Body of pancreas (tissue), 4 donors: ENCODE measurements at places on chromosomes 3 and 15.

GRCh38 chr3:160394009-160394392 lies 5.0 kb downstream of the IFT80 start:
- peaks cover 6% of the 10 kb centered on the region for H3K4me1 ChIP-seq
- H3K4me3 ChIP-seq = no peak overlapping the region
- no peak overlapping the region for H3K27ac ChIP-seq
- no peaks in the 10 kb centered on the region for H3K27me3 ChIP-seq
- no peak for DNase-seq
- H3K36me3 ChIP-seq = no peaks in the 10 kb centered on the region

- no peaks in the 10 kb centered on the region for H3K27me3 ChIP-seq
- DNase-seq = no peak
- H3K4me1 ChIP-seq = peaks cover 75% of the 10 kb centered on the region
- H3K36me3 ChIP-seq = peaks cover 2% of the 10 kb centered on the region
- no peak overlapping the region for H3K27ac ChIP-seq
These were observed 6.8 kb downstream of the EDEM1 start for GRCh38 chr3:5194341-5194740.

- no peak overlapping the region for H3K4me3 ChIP-seq
- no peak overlapping the region for H3K27ac ChIP-seq
- H3K4me1 ChIP-seq = peaks cover 20% of the 10 kb centered on the region
- H3K36me3 ChIP-seq = no peaks in the 10 kb centered on the region
- H3K27me3 ChIP-seq = no peaks in the 10 kb centered on the region
- no peak for DNase-seq
These were observed 113.8 kb downstream of the ADCY5 start for GRCh38 chr3:123335007-123335670.

DNA sequence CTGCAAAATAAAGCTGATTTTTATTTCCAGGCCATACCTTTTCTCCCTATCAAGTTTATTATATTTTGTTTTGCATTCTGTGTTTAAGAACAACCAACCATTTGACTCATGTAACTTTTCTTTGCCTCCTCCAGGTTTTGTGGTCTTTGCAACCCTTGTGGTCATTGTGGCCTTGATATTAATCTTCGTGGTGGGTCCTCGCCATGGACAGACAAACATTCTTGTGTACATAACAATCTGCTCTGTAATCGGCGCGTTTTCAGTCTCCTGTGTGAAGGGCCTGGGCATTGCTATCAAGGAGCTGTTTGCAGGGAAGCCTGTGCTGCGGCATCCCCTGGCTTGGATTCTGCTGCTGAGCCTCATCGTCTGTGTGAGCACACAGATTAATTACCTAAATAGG lies 27.6 kb downstream of the NIPA2 start:
- H3K4me3 ChIP-seq = no peak overlapping the region
- H3K4me1 ChIP-seq = peaks cover 13% of the 10 kb centered on the region
- no peak for DNase-seq
- H3K27me3 ChIP-seq = no peaks in the 10 kb centered on the region

- DNase-seq = peak; percentile 52
- H3K27ac ChIP-seq = peak overlapping the region; percentile 98
- H3K4me3 ChIP-seq = peak overlapping the region; percentile 47
- H3K27me3 ChIP-seq = no peaks in the 10 kb centered on the region
- H3K4me1 ChIP-seq = peaks cover 53% of the 10 kb centered on the region
- H3K36me3 ChIP-seq = no peaks in the 10 kb centered on the region
These were observed 525 bp downstream of the SETD2 start for GRCh38 chr3:47163169-47164006.

GRCh38 chr15:33296856-33297255 lies 13.9 kb upstream of the RYR3 start:
- peaks cover 9% of the 10 kb centered on the region for H3K4me1 ChIP-seq
- H3K4me3 ChIP-seq = no peak overlapping the region
- no peaks in the 10 kb centered on the region for H3K27me3 ChIP-seq
- H3K27ac ChIP-seq = no peak overlapping the region

DNA sequence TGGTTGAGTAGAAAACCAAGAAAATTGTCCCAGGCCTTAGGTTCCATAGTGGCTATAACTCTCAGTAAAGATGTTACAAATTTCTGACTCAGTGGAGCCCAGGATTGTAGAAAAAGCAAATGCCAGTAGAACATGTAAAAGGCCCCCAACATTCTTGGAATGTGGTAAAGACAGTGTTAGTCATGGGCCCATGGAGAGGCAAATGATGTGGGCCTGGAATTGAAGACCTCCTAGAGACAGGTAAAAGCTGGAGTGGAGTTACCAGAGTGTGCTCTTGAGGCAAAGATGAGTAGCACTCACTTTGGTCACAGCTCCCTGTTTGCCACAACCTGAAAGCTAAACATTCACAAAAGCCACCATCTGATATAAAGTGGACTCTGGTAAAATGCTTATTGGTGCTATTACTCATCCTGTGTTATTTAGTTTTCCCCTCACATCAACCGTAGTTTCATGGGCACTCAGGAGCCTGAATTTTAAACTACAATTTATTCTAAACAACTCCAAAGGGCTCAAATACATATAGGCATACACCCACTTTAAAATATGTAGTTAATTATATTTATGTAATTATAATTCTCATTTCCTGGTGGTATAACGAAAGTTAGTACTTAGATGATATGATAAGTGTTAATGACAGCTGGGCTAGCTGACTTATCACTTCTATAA lies 359.6 kb upstream of the NECTIN3 start:
- no peaks in the 10 kb centered on the region for H3K4me1 ChIP-seq
- H3K27me3 ChIP-seq = no peaks in the 10 kb centered on the region
- DNase-seq = no peak
- no peaks in the 10 kb centered on the region for H3K36me3 ChIP-seq
- H3K4me3 ChIP-seq = no peak overlapping the region

DNA sequence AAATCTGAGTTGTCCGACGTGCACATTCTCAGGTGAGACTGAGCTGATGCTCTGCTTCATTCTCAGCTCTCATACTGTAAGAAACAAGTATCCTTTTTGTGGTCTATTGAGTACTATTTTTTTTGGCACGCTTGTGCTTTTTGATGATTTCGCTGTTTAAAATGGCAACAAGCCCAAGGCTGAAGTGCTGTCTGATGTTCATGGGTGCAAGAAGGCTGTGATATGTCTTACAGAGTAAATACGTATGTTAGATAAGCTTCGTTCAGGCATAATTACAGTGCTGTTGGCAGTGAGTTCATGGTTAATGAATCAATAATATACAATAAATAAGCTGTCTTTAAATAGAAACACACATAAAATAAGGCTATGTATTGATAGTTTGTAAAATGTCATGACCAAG lies 27.2 kb downstream of the AQR start:
- DNase-seq = no peak
- H3K4me1 ChIP-seq = no peaks in the 10 kb centered on the region
- no peaks in the 10 kb centered on the region for H3K27me3 ChIP-seq
- H3K4me3 ChIP-seq = no peak overlapping the region
- peaks cover 3% of the 10 kb centered on the region for H3K36me3 ChIP-seq
- H3K27ac ChIP-seq = no peak overlapping the region
